ENCODE measurements at places on chromosomes 13 and 19.

- DNase-seq, result no peak
Measured at GRCh38 chr13:62482351-62482750, 1066.7 kb upstream of the PCDH20 start.

- DNase-seq, result no peak
Measured at GRCh38 chr13:113078902-113079780, 26.4 kb upstream of the F7 start.

- no peak for DNase-seq
Measured at GRCh38 chr13:27036236-27036981, 135.2 kb downstream of the USP12 start.

GRCh38 chr13:28659621-28659970 lies 666 bp downstream of the POMP start:
- no peak for DNase-seq

DNA sequence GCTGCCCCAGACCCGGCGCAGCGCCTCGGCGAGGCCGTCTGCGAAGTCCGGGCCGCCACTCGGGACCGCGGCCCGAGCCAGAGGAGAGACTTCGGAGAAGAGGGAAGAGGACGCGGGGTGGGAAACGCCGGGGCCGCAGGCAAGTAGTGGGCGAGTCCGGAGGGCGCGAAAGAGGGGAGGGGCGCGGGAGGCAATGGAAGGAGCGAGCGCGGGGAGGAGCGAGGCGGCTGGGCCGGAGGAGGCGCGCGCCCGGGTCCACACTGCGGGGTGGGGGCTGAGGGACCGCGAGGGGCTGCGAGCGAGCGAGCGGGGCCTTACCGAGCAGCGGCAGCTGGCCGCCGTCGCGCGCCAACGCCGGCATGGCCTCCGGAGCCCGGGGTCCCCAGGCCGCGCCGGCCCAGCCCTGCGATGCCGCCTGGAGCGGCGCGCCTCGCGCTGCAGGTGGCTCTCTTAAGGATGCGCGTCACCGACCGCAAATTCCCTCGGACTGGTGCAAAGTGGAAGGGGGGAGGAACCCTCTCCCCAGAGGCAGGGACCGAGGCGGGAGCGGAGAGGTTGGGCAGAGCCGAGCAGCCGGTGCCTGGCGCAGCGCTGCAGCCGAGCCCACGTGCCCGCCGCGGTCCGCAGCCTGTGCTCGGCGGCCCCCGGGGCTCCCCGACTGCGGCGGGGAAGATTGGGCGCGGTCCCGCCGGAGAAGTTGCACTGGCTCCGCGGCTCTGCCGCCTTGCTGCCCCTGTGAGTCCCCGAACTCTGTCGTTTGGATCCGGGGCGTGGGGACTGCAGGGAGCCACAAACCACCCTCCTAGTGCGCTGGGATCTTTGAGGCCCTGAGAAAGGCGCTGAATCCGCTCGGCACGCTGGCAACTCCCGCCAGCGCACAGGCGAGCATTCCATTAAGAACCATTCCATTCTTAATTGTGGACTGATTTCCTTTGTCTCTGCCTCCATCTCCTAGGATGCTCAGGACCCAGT lies at the start of gene FLT3:
Gene FLT3 (minus strand): TSS at position 427 of the 972 bp plus-strand sequence. CDS start 66 bp downstream, at position 361.
- peak; percentile 3 for DNase-seq

DNA sequence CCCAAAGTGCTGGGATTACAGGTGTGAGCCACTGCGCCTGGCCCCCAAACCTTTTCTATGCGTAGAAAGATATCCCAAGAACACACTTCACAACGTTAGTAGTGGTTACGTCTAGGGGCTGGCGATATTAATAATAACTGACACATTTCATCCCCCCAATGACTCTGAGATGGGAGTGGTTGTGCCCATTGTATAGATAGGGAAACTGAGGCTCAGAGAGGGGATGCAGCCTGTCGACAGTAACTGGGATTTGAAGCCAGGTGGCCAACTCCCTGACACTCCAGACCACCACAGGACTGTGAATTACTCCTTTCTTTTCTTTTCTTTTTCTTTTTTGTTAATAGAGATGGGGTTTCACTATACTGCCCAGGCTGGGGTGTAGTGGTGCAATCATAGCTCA lies 25.3 kb upstream of the PTPRS start:
- no peak for DNase-seq

GRCh38 chr19:38900202-38900629 lies 447 bp downstream of the NFKBIB start:
- DNase-seq, result no peak

- DNase-seq, result no peak
Measured at GRCh38 chr19:5773276-5773675, 11.3 kb downstream of the PRR22 start.

DNA sequence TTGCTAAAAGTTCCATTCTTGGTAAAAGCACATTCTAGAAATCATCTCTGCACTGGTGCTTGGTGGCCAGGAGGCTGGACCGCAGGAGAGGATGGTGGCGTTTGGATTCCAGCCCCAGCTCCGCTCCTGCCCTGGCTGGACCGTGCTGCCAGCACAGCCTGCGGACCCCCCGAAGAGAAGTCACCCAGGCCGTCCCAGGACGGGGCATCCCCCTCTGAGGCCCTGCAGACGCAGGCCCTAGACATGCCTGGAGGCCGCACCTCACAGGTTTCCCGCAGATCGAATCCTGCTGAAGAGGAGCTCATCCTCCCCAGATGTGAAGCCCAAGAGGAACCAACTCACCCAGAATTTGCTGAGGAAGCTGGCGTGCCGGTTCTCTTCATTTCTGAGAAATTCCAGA lies 159.0 kb downstream of the TEX29 start:
- DNase-seq, result no peak

Measured in activated CD4-positive, alpha-beta T cell treated with anti-CD3 and anti-CD28 coated beads, Interleukin-2, amount 50 U/mL, for 1 hour (primary cell).